ENCODE measurements at places on chromosomes 11 and 22.

DNA sequence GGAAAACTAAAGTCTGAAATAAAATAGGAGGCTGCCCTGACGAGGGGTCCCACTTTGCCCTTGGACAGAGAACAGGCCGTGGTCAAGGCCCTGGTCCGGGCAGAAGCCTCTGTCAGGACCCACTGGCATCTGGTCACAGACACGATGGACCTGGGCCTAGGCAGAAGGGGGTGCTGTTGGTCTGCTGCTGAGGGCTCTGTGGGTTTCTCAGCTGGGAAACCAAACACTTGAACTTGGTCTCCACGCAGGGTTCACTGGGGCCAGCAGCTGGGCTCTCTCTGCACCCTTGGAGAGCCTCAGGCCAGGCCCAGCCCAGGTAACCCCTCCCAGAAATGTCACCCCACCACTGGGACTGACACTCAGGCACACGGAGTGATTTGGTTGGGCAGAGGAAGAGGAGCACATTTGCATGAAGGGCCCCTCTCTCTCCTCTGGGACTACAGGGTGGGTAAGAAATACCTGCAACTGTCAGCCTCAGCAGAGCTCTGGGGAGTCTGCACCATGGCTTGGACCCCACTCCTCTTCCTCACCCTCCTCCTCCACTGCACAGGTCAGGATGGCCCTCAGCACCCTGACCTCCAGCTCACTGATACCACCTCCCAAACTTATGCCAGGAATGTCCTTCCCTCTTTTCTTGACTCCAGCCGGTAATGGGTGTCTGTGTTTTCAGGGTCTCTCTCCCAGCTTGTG is 48.1 kb upstream of the TOP3B start:
- no peak for DNase-seq

DNA sequence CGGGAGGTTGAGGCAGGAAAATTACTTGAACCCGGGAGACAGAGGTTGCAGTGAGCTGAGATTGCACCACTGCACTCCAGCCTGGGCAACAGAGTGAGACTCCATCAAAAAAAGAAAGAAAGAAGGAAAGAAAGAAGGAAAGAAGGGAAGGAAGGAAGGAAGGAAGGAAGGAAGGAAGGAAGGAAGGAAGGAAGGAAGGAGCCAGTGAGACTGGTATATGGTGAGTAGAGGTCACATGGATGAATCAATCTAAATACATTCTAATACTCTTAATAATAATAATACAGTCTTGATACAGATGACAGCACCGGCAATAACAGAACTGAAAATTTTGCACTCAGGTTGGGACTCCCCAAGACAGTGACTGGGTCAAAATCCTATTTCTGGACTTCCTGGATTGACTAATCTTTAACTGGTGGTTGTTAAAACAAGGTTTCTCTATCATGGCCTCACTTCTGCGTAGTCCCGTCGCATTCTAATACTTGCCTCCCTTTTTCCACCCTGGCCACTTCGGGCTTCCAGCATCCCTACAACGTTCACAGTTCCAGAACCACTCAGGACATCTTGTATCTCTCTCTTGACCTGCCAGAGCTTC is 53.5 kb upstream of the EIF3M start:
- no peak for DNase-seq

- DNase-seq, result no peak
These were observed 929.8 kb upstream of the CNTN5 start for GRCh38 chr11:98090861-98091505.

DNA sequence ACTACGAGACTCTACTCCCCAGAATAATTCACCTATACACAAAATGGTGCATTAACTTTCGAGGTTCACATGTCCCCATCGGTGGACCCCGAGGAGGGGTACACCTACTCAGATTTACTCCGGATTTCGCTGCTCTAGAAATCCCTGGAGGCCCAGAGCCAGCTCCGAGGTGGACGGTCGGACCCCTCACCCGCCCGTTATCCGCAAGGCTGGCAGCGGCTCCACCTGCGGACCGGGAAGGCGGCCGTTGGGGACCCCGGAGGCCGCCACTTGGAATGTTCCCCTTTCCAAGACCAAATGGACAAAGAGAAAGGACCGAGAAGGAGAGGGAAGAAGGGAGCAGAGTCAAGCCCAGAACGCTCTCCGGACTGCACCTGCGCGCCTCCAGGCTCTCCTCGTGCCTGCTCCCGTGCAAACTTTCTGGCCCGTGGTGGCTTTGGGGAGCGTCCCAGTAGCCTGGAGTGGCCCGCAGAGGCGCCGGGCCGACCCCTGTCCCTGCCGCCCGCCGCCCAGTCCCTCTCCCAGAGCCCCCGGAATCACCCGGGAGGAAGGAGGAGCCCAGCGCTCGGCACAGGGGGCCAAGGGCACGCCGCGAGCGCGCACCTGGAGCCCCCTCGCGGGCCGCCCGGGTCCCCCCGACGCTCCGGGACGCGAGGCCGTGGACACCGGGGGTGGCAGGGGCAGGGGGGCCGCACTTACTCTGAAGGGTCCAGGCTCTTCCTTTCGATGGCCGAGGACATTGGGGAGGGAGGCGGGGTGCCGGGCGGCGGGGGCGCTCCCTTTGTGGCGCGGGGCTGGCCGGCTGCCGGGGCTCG is 23.0 kb downstream of the LMO2 start:
- no peak for DNase-seq

- no peak for DNase-seq
These were observed 4.5 kb downstream of the TTC9C start for GRCh38 chr11:62732830-62733229.

DNA sequence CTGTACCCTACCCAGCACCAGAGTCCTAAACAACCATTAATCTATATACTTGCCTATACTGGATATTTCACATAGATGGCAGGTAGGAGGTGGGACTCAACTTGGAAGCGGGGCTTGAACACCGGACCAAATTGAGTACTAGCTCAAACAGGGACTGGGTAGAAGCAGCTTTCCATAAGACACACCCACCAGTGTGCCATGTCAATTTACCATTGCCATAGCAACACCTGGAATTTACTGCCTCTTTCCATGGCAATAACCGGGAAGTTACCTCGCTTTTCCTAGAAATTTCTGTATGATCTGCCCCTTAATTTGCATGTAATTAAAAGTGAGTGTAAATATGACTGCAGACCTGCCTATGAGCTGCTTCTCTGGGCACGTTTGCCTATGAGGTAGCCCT is 38.6 kb upstream of the CUL5 start:
- DNase-seq, result no peak

GRCh38 chr22:19042285-19043120 is 79.7 kb downstream of the DGCR2 start:
- DNase-seq, result no peak

GRCh38 chr11:61082062-61082870 is 20.0 kb upstream of the CD5 start:
- DNase-seq, result no peak

GRCh38 chr11:48683226-48683720 is 194.7 kb downstream of the OR4A47 start:
- DNase-seq, result no peak

DNA sequence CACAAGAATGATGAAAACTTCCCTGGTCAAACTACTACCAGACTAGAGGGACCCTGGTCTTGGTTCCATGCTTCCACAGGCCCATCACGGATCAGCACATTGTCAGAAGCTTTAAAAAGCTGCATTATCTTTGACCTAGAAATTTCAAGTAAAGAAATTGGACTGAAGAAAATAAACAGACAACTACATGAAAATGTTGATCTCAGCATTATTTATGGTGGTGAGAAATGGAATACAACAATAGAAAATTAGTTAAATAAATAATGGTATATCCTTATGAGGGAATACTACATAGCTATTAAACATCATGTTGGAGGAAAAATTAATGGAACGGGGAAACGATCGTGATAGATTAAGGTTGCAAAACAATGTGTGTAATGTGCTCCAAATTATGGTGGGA is 13.7 kb downstream of the TENM4 start:
- no peak for DNase-seq

- no peak for DNase-seq
These were observed 7.8 kb downstream of the RPS6KA4 start for GRCh38 chr11:64366751-64367150.

GRCh38 chr11:27871056-27871455 is 170.8 kb upstream of the BDNF start:
- no peak for DNase-seq

- no peak for DNase-seq
These were observed 80.0 kb upstream of the HTATIP2 start for GRCh38 chr11:20283475-20283874.
